PC-3 (cell line): ENCODE measurements at places on chromosomes 1 and 21. TPM values are rescaled to one million over a fixed set of nuclear protein-coding genes. Genes with fewer than 3 reads are reported as not detected.

- DNase-seq: peak; percentile 71
- no peaks in the 10 kb centered on the region for H3K36me3 ChIP-seq
- no peak overlapping the region for H3K4me3 ChIP-seq
- H3K27ac ChIP-seq: no peak overlapping the region
These were observed 104.9 kb upstream of the SNX7 start for GRCh38 chr1:98556521-98557158.

CAPN8 gene
- total RNA-seq: 5.9 and 11.1 TPM in 2 replicates

GRCh38 chr1:67704351-67704750, 19.4 kb downstream of the GADD45A start:
- H3K4me1 ChIP-seq: peaks cover 34% of the 10 kb centered on the region
- no peak for DNase-seq
- H3K27ac ChIP-seq: no peak overlapping the region
- H3K27me3 ChIP-seq: no peaks in the 10 kb centered on the region
- H3K36me3 ChIP-seq: peaks cover 3% of the 10 kb centered on the region; the same call in 1 of the 2 replicates
- H3K4me3 ChIP-seq: no peak overlapping the region

GRCh38 chr1:53330819-53331218, 2.9 kb upstream of the LRP8 start:
- no peak for DNase-seq
- H3K27me3 ChIP-seq: no peaks in the 10 kb centered on the region
- H3K4me1 ChIP-seq: peaks cover 6% of the 10 kb centered on the region
- H3K4me3 ChIP-seq: no peak overlapping the region

DNA sequence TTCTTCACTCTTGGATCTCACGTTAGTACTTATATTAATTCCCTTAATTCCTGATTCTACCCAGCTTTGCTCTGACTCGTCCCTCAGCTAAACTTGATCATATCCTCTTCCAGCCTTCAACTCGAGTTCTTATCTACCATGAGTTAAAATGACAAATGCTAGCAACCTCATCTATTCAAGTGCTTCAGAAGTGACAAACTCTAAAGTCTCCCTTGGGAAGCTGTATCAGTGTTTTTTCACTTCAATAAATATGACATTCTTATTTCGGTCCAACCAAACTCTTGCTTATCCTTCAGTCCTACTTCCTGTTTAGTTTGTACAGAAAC, 75.3 kb downstream of the FOXJ3 start:
- H3K27ac ChIP-seq: no peak overlapping the region
- H3K4me1 ChIP-seq: no peaks in the 10 kb centered on the region
- no peaks in the 10 kb centered on the region for H3K27me3 ChIP-seq
- peaks cover 26% of the 10 kb centered on the region; the same call in 1 of the 2 replicates for H3K36me3 ChIP-seq

VSIG8 gene
- total RNA-seq: 0.29 and 0.47 TPM in 2 replicates

DNA sequence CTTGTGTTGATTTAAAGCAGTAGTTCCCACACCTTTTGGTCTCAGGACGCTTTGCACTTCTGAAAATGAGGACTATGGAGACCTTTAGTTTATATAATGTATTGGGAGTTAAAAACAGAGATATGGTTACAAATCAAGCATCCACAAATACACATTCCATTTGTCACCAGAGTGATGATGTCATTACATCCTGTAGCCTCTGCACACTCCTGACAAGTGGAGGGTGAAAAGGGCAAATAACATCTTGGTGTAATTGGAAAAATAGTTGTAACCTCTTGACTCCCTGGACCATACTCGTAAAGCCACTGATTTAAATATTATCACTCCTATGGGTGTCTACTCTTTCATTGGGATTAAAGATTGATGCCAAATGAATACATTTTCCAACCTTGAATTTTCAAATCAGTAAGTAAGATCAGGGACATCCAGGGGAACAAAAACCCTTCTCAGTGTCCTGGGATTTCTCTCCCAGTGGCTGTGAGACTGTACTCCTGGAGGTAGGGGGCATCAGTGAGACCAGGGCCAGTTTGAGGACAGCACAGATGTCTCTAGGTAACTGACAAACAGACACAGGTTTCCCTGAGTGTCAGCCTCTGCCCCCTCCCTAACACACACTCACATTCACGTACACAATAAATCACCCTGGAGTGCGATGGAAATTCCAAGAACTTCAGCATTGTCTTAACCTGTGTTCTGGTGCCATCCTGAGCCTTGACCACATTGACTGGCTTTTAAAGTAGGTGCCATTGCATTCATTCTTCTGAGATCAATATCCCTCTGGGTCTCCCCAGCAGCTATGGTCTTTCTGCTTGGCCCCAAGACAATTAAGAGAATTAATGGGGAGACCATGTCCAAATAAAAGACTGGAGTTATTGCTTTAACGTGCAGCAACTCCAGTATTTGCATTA, 63.0 kb downstream of the NR5A2 start:
- no peak overlapping the region for H3K27ac ChIP-seq
- no peaks in the 10 kb centered on the region for H3K27me3 ChIP-seq
- peaks cover 14% of the 10 kb centered on the region for H3K4me1 ChIP-seq
- H3K36me3 ChIP-seq: no peaks in the 10 kb centered on the region
